Memory B cell (primary cell): ENCODE measurements at places on chromosomes 1 and 21.

- no peak for DNase-seq
These were observed 940 bp upstream of the PLA2G2C start for GRCh38 chr1:20187103-20187812.

GRCh38 chr1:236494082-236494481 lies 29.7 kb upstream of the LGALS8 start:
- DNase-seq = no peak

DNA sequence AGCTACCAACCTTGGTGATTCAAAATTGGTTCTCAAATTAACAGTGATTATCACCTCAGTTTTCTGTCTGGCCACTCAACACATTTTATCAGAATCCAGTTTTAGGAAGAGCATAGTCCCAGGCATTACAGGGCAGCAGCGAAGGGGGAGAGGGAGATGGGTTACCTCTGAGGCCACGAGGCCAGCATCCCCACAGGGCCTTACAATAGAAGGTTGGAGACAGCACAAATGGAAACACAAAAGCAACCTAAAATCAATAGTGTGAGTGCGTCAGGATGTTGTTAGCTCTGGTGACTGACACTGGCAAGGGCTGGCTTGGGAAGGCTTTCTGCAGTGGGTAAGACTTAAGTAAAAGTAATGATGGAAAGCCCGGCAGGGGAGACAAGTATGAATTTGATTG lies 79.5 kb downstream of the JAK1 start:
- no peak for DNase-seq

GRCh38 chr1:38178216-38178615 lies 131.6 kb upstream of the POU3F1 start:
- no peak for DNase-seq

DNA sequence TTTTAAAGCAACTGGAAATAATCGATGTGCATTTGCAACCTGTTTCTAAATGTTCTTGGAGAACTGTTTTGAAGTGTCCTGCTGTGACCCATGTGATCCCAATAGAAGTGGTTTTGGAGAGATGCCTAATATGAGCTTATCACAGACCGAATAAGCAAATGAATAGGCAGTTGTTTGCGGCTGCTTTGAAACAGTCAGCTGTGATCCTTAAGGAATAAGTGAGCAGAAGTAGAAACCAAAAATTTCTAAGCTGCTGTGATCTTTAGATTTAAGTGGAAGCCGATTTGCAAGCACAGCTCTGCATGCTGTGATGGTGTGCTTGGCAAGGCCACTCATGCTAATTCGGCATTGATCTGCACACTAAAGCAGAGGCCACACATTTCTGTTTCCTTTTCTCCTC lies 329.5 kb upstream of the DUSP10 start:
- no peak for DNase-seq

- DNase-seq = no peak
These were observed 362.4 kb downstream of the NEGR1 start for GRCh38 chr1:71919811-71920509.

- no peak for DNase-seq
These were observed 142.0 kb upstream of the ZNHIT6 start for GRCh38 chr1:85850238-85850637.

DNA sequence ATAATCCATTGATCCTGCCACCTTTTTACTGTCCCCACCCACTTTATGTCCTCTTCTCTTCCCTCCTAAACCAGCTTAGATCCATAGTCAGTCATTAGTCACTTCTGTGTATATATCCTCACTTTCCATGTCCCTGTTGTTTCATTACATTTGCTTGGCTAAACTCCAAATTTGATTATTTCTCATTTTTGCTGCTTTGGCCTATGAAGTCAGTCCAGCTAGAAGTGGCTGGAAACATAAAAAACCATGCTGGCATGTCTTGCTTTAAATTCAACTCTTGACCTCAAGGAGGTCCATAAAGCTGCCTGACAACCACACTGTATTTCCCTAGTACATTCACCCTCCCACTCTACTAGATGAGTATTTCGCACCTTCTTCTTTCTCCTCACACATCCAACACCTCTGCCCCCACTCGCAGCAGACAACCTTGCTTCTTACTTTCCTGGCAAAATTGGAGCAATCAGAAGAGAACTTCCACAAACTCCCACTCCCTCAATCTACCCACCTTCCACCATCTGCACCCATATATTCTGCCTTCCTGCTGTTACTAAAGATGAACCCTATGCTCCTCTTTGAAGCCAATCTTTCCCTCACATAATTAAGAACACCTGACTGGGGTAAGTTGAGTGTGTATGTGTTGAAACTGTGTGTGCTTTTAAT lies 72.1 kb downstream of the ZNF648 start:
- no peak for DNase-seq

GRCh38 chr1:22782406-22782805 lies 71.8 kb downstream of the EPHB2 start:
- DNase-seq = no peak

DNA sequence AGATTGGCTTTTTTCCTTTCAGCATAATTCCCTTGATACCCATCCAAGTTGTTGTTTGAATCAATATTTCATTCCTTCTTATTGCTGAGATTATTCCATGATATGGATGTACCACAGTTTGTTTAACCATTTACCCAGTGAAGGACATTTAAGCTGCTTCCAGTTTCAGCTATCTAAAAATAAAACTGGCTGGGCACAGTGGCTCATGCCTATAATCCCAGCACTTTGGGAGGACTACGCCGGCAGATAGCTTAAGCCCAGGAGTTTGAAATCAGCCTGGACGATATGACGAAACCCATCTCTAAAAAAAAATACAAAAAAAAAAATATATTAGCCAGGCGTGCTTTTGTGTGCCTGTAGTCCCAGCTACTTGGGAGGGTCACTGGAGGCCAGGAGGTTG lies 32.6 kb downstream of the SEMA6C start:
- DNase-seq = no peak

- DNase-seq = no peak
These were observed at the start of gene NGF for GRCh38 chr1:115337633-115338456. NGF (minus strand) TSS chr1:115338249; CDS start chr1:115286795, 51,454 bp downstream.

DNA sequence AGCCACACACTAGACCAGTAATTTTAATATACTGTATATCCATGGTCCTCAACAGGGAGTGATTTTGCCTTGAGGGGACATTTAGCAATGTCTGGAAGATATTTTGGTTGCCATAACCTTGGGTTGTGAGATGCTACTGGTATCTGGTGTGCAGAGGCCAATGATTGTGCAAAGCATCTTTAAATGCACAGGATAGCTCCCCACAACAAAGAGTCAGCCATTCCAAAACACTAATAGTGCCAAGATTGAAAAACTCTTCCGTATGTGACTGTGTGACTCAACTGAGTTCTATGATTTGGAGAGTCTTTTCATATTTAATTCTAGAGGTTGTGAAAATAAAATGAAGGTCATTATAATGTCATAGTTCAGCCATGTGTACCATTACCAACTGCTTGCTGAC lies 141.4 kb upstream of the CACYBP start:
- DNase-seq = no peak

- no peak for DNase-seq
These were observed 8.1 kb upstream of the NTNG1 start for GRCh38 chr1:107132780-107133179.

DNA sequence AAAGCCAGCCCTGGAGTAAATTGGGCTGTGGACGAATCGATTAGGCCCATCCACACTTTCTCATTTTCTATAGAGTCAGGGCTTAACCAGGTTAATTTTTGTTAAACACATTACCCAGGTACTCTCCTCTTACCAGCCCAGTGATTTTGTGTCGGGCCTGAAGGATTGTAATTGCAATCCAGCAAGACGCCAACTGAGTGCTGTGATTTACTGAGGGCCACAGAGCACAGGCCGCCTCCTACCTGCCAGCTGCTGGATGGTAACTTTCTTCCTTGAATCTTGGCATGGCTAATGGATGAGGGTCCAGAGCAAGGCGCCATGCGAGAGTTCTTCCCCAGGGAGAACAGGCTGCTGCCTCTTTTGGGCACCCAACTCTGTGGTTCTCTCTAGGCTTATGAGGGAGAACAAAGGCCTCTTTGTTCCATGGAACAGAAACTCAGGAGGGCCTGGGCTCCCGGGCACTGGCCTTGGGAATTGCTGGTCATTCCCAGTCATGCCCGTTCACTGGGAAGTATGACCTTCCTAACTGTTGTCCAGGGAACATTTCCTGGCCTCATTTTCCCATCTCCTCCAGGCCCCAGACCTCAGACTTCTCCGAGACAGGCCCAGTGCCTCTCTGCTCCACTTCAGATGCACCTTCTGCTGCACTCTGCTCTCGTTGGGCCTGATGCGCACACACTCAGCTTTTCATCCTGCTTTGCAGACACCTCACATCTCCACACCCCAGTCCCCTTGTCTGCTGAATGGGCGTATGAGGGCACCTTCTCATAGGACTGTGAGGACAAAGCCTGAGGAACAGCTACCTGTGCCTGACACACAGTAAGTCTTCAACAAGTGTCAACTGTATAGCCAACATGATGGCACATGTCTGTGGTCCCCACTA lies 57.3 kb downstream of the SYF2 start:
- DNase-seq = no peak

GRCh38 chr1:55582084-55582483 lies 366.9 kb upstream of the USP24 start:
- DNase-seq = no peak

DNA sequence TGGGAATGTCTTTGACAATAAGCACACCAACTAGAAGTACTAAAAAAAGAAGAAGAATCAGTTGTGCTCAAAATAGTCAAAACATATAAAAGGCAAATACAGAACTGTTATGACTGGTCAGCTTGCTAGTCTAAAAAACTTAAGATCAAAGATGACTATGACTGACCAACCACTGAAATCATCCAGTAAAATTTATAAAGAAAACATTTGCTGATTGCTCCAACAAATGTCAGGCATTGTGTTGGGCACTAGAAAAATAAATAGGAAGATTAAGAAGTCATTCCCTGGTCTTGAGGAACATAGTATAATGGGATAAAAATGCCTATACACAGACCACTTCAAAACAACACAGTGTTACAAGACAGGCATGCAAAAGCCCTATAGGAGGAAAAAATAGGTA lies 9.3 kb upstream of the ANGPTL3 start:
- no peak for DNase-seq

GRCh38 chr21:42142627-42143026 lies 71.5 kb downstream of the UMODL1 start:
- DNase-seq = no peak

DNA sequence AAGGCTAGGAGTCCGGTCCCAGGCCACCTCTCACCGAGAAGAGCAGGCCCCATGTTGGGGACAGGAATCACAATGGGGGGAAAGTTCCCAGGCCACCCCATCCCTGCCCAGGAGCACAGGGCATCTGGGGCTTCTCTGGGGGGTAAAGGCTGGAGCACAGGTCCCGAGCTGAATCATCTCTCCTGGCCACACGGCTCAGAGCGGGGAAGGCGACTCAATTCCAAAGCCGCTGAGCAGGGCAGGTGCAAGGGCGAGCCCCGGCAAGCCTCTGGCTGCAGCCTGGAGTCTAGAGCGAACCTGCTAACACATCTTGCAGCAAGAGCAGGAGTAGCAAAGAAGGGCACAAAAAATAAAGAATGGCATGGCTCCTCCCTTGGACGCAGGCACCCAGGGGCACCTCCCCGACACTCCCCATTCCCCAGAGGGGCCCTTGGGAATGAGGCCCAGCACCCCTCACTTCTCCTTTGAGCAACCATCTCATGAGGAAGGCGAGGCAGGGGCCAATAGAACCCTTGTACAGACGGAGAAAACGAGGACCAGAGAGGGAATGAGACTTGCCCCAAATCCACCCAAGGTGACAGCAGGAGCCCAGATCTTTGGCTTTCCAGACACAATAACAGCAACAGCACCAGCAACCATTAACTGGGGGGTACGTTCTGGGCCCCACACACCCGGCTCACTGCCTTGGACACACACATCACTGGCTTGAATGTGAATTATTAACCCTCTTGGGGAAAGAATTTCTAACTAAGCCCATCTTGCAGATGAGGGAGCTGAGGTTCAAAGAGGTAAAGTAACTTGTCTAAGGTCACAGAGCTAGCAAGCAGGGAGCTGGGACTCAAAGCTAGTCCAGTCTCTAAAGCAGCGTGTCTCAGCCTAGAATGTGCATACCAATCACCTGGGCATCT lies 20.7 kb upstream of the ALDH4A1 start:
- no peak for DNase-seq

GRCh38 chr1:54379555-54380289 lies 26.5 kb downstream of the SSBP3 start:
- DNase-seq = no peak

DNA sequence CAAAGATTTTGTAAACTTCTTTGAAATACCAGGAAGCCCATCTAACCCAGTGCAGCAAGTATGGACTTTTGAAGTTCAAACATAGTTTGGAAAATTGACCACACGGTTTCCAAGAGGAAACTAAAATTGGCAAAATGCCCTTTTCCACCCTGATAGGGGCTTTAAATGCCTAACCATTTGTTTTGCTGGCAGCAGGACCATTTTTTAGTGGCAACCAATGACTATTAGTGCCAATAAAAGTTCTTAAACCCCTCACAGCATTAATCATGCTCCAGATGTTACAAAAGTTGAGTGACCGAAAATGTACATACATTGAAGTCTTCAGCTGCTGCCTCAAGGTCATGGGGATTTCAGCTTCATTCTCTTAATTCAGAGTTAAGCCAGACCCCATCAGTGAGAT lies 46.4 kb upstream of the ENAH start:
- no peak for DNase-seq

DNA sequence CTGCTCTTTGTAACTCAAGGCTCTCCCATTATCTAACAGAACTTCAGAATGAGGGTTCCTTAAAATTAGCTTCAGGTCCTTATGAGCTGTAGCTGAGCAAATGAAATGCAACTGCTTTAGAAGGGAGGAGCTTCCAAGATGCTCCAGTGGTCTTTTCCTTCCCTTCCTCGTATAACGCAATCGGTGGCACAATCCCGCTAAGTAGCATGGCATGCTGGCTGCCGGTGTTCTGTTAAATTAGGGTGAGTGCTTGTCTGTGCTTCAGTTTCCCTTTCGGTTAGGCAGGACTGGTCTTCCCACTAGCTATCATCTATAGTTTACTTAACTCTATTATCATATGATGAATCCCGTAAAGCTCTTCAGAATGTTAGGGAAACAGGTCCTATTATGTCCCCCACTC lies 917 bp downstream of the KIAA0040 start:
- DNase-seq = peak; percentile 16

DNA sequence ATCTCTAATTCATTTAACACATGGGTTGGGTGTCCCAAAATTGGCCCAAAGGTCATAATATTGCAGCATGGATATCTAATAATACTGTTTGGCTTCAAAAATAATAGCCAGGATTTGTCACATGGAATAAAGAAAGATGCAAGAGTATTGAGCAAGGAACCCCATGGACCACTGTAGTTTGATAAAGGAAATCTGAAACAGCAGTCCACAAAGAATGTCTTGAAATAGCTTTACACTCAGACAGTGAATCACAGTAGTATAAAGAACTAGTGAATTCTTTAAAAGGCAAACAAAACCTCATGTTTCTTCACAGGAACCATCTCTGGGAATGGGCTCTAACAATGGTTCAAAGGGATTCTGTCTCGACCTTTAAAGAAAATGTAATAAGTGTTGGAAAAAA lies 576.1 kb upstream of the ZRANB2 start:
- no peak for DNase-seq
